Fibroblast of skin of right biceps (primary cell): ENCODE measurements at places on chromosomes 6 and 20.

DNA sequence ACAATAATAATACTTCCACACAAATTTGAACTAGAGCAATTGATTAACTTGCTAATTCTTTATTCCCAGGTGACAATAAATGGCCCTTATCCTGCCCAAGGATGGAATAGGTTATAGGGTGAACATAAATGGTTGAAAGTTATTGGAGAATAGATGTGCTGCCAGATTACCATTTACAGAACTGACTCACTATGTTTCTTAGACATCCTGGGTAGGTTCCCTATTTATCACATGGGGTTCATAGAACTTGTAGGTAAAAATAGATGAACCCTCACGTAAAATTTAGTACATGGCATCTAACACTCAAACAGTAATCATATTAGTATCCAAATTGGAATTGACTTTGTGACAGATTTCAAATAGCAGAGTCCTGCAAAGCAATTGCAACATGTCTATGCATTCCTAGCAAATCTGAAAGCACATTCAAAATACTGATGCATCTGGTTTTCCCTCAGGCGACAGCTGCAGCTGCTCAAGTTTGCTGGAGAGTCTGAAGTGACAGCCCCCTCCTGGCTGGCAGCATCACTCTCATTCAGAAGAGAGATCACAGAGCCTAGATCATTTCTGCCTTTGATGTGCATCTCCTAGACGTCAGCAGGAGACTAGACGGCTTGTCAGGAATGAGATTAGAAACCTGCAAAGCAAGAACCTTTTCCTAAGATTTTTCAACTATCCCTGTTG lies 80.2 kb upstream of the RNF217 start:
- DNase-seq = peak; percentile 55

GRCh38 chr6:169075211-169075914 lies 178.3 kb downstream of the THBS2 start:
- DNase-seq = peak; percentile 75

GRCh38 chr6:98486057-98486456 lies 348.3 kb upstream of the POU3F2 start:
- no peak for DNase-seq

DNA sequence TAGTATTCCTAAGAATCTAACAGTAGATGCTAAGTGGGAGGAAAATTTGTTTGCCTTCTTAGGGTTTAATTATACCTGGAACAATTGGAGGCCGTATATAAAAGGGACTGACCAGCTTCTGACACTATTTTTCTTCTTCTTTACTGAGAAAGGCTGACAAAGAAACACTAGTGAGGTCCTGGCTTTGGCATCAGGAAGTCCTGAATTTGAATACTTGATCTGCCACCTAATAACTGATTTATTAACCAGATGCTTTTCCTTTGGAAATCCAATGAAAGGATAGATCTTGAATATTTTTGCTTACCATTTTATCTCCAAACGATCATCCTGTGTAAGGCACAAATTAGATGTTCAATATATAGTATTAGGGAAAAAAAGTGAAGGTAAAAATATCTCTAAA lies 382.5 kb downstream of the CENPW start:
- no peak for DNase-seq

GRCh38 chr6:125117818-125118217 lies 35.8 kb upstream of the TPD52L1 start:
- DNase-seq = peak; percentile 59

DNA sequence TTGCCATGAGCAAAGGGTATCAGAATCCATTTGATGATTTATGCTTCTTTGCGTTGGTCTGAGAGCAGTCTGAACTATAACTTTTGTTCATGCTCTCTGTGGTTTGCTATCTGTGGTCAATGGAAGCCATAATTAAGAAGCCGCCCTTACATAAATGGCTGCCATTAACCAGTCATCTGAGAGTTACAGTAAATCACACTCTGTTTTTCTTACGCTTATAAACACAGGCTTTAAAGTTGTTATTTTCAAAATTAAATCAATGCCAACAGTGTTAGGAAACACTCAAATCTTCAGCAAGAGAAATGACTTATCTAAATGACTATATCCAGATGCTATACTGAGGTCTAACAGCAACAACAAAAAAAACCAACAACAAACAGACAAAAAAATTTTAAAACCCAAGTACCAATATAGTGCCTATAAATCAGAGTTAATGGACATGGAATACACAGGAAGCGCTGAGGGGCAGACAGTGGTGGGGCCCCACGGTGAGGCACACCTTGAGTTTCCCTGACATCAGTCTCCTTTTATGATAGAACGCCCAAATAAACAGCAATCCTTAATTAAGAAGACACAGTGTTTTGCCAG lies 108.0 kb upstream of the C6orf118 start:
- DNase-seq = no peak

DNA sequence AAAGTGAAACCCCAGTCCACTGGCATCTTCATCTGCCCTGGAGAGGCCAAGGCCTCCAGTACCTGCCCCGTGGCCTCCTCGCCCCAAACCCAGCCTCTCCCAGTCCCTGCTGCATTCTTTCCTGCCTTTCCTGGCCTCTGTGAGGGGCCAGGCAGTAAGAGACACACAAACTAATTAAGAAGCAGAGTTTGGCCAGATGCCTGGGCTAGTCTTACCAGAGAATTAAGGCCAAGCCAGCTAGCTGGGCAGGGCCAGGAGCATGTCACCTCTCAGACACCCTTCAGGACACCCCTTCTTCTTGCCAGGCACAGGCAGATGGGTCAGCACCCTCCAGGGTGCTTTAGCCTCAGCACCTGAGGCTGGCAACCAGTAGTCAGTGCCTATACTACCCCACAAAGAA lies 2.4 kb downstream of the MDGA1 start:
- peak; percentile 12 for DNase-seq

DNA sequence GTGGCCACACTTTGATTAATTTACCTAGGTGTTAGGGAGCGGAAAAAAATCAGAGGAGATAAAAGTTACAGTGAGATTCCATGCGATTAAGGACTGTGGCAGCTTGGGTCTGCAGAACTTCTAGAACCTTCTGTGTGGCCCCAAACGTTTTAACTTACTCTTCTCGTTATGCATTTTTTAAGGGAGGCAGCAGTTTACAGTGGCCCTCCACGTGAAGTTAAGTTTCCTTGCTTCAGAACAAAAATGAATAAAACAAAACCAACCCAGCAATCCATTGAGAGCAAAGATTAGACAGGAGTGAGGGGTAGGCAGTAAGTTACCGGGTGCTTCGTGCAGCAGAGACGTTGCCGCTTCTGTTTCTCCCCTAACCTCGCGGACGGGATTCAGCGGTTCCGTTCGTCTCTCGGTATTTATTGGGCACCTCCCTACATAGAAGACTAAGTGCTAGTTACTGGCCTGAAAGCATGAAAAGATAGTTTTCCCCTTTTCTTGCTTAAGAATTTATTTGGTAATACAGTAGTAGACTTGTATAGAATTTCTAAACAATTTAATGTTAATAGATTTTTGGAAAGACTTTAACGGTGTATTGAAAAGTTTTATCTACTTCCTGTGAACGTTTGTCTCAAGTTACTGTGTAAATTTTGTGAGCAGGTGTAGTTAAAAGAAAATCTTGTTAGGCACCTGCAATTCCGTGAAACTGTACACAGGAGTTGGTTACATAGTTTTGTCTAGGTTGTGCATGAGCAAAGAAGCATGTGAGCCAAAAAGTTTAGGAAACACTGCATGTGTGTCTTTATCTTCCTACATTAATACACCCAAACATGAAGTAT lies 1.1 kb downstream of the BAG2 start:
- DNase-seq = peak; percentile 35

DNA sequence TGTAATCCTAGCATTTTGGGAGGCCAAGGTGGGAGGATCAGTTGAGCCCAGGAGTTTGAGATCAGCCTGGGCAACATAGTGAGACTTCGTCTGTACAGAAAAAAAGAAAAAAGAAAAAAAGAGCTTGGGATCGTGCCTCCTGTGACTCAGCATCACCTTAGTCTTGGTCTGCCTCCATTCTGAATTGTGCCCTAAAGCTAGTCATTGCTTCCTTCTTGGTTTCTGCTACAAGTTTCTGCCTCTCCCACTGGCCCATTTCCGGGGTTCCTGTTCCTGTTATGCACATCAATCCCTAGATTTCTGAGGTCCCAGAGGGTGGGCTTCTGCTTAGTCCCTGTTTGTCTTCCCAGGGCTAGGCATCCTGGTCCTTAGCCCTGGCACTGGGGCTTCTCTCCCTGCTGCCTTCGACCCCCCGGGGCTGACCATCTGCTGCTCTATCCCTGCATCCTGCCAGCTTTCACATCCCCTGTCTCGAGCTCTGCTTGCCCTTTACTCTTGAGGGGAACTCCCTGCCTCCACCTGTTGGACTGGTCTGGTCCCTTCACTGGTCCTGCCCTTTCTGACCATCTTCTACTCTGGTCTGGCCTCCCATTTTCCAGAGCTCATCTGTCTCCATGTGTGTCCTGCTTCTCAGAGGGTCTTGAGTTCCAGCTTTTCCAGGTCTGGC lies 77.5 kb upstream of the ESR1 start:
- DNase-seq = no peak

GRCh38 chr6:24755279-24755678 lies 19.5 kb upstream of the GMNN start:
- DNase-seq = no peak

DNA sequence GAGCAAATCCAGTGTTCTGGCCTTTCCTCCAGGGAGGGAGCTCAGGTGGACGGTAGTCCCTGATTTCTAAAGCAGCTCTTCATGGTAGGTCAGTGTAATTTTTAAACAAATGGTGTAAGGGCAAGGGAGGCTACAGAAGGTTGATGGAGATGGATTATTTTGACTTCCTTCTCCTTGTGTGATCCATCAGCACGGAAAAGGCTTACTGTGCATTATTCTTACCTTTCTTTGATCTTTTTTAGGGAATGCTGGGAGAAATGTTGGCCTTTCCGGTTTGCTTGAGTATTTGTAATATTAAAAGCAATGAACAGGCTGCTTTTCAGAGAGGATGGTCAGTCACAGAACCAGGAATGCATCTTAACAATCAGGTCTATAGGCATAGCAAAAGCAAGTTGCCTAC lies 487.0 kb upstream of the BTBD3 start:
- DNase-seq = no peak

DNA sequence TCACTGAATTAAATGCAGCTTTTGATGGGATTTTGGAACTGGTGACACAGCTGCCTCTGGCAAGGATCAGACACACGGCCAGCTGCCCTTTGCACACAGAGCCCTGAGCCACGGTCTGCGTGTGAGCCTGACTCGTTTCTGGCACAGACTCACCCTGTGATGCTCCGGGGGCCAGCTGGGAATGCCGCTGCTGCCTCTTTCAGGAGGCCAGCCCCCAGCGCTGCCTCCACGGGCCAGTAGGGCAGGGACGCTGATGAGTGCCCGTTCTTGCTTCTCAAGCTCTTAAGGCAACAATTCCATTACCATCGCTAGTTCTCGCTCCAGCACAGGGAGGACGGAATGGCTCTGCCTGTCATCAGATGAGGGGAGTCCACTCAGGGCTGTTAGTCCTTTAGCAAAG lies 61.6 kb downstream of the IRF4 start:
- DNase-seq = no peak

- DNase-seq = no peak
These were observed 16.3 kb downstream of the LRRC73 start for GRCh38 chr6:43493833-43494232.

DNA sequence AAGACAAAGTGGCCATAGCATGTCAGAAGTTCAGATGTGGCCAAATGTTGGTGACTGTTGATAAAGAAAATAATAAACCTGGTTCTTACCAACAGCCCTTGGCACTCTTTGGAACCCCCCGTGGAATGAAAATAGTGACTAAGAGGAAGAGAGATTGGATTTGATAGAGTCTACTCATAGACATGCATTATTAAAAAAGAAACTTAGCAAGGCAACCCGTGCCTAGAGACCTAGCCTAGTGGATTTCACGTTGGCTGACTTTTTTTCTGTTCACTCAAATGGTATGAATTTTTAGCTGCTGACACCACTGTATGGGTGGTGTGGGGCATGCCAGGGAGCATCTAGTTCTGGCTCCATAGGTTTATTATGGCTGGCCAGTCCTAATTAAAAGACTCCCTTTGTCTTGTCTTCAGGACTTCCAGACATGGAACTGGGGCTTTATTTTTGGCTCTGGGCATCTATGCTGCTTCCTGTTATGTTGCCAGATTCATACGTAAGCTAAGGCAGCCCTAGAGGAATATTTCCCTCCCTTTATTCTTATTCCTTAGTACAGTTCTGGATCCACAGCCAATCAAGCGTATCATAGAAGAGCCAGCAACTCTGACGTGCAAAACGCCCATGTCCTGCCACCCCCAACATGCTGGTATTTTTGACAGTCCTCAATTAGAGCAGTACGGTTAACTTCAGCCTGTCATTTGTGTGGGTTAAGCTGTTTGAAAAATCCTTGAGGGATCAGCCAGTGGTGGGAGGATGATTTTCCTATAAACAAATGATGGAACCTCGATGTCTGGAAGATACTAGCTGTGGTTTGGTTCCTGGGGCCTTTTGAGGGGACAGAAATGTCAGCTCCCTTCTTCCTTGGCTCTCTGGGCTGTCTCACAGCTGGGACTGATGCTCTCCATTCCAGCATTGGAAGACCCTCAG lies 127.5 kb downstream of the ISM1 start:
- peak; percentile 18 for DNase-seq

- DNase-seq = no peak
These were observed 496.0 kb upstream of the ADGRB3 start for GRCh38 chr6:68139130-68139529.

DNA sequence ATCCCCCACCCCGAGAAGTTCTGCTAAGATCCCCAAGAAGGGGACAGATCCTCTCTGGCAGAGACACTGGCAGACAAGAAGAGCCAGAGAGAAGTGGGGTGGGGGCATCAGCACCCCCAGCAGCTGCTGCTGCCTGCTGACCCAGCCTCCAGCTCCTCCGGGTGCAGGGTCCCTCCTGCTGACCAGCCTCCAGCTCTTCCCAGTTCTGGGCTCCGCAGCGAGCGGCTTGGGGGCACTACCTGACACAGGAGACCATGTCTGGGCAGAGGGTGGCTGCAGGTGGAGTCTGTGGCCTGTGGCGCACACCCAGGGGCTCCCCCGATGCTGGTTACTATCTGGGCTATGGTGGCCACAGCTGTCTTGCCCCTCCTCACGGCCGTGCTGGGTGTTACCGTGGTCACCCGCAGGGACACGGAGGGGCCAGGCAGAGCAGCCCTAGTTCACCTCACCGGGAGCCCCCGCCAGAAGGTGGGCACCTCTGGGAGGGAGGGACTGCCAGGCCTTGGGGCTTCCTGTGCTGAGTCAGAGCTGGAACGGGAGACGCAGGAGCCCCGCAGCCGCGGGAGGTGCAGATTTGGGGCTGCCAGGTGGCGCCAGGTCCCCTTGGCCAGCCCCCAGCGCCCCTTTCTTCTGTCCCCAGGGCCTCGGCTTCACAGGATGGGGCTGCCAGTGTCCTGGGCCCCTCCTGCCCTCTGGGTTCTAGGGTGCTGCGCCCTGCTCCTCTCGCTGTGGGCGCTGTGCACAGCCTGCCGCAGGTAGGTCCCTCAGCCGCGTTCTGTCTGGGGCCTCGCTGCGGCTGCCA lies 630 bp downstream of the LIME1 start:
- DNase-seq = no peak

GRCh38 chr6:144416773-144417172 lies 131.6 kb downstream of the UTRN start:
- DNase-seq = no peak

- DNase-seq = peak; percentile 71
These were observed 65.7 kb downstream of the MRPL14 start for GRCh38 chr6:44061375-44062104.
